NCI-H187 treated with DMSO at 0.1 percent for 48 hours (cell line): ENCODE measurements at places on chromosomes 5 and 9.

DNA sequence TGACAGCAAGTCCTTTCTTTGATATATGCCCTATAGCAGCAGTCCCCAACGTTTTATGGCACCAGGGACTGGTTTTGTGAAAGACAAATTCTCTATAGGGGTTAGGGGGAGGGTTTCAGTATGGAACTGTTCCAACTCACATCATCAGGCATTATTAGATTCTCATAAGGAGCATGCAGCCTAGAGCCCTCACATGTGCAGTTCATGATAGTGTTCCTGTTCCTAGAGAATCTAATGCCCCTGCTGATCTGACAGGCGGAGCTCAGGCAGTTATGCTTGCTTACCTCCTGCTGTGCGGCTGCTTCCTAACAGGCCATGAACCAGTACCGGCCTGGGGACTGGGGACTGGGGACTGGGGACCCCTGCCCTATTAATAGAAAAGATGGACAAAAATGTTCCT is 2.7 kb upstream of the RAPGEF6 start:
- DNase-seq, result no peak

- no peak for DNase-seq
Measured at GRCh38 chr9:2263665-2264064, 248.5 kb downstream of the SMARCA2 start.

- DNase-seq, result no peak
Measured at GRCh38 chr5:159057996-159058395, 41.7 kb downstream of the EBF1 start.

- DNase-seq, result no peak
Measured at GRCh38 chr5:132099076-132099748, 25.6 kb downstream of the CSF2 start.

- DNase-seq, result no peak
Measured at GRCh38 chr9:132597073-132597775, 14.8 kb downstream of the BARHL1 start.

DNA sequence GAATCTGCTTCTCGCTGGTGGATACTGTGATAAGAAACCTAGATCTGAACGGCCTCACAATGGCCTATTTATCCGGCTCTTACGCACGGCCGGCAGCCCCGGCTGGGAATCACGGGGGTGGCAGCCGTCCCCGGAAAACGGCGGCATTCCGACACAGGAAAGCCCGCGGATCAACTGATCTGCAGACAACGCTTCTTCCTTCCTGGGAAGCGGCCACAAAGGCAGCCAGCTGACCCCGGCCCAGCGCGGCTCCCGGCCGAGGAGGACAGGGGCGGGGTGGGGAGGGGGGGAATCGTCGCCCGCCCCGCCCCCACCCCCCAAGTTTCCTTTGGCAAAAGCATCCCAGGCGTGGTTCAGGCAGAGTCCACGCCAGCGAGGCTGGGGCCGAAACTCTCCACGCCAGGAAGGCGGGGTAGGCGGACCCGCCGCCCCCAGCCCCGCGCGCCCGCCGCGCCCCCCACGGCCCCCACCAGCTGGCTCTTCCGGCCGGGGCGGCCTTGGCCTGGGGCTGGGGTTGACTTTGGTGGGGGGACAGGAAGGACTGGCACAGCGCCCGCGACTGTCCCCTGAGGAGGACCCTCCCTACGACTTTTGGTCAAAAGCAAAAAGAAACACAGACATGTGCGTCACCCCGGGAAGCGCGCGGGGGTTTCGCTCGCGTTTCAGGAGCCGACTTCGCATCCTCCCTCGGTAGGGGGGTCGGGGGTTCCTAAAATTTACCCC is 247.7 kb upstream of the ANKRD55 start:
- DNase-seq, result no peak

- no peak for DNase-seq
Measured at GRCh38 chr9:124306098-124306735, 48.5 kb downstream of the NEK6 start.

- no peak for DNase-seq
Measured at GRCh38 chr9:747567-747966, 93.9 kb upstream of the DMRT1 start.

DNA sequence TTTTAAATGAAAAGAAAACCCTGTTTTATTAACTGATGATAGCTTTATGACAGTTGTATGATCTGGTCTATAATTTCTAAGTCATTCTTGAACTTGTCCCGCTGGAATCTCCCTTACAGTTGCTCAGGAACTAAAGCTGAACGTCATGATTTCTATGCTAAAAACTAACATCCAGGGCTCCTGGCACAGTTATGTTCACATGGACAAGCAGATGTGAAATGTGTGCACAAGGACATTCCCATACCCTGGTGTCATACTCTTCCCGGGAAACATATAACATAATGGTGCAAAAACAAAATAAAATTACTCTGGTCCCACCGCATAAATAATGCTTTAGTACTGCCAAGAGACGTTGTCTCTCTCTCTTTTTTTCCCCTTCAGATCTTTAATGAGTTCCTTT is 134.9 kb downstream of the PRDM6 start:
- DNase-seq, result no peak

DNA sequence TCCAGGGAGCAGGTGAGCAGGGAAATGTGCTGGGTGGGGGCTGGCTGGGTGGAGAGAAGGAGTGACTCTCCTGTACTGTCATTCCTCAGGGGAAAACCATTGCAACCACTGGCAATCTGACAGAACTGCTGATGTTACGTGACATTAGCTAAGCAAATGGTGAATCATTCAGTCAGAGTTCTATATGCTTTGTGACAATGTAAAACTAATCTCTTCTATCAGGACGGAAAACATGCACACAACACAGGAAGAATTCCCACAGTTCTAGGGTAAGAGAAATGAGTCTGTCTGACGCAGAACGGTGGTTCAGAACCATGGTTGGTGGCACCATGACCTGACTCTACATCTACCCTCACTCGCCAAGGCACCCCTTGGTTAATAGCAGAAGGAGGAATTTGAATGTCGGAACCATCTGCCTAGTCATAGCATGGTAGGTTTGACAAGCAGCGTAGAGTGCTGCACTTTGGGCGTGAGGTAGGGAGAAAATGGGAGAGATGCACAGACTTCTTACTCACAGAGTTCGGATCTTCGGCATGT is 243.6 kb upstream of the PANK3 start:
- no peak for DNase-seq

GRCh38 chr5:160174290-160174689 is 55.0 kb upstream of the FABP6 start:
- DNase-seq, result no peak

DNA sequence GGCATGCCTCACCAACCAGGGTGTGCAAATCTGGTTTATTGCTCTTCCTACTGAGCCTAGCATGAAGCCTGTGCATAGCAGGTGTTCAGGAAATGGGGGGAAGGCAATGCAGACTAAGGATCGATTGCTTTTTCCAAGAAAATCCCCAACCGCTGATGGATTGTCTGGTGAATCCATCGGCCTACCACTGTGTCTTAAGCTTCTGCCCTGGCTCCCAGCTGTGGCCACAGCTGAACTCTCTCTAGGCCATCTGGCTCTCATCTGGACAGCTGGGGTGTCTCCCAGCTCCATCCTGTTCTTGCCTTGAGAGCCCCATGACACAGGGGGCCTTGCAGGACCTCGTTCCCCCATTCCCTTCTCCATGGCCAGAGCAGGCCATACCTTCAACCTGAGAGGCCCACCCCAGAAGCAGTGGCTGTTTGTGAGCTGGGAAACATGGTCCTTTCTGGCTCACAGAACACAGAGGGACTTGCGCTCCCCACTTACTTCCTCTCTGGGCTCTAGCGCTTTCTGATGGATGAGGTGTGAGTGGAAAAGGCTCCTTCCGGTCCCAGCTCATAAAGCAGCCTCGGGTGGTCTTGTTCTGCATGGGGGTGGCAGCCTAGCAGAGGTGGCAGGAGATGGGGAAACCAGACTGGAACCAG is 41.8 kb downstream of the COL27A1 start:
- DNase-seq, result no peak

GRCh38 chr5:76610196-76610595 is 13.0 kb downstream of the F2RL2 start:
- no peak for DNase-seq

DNA sequence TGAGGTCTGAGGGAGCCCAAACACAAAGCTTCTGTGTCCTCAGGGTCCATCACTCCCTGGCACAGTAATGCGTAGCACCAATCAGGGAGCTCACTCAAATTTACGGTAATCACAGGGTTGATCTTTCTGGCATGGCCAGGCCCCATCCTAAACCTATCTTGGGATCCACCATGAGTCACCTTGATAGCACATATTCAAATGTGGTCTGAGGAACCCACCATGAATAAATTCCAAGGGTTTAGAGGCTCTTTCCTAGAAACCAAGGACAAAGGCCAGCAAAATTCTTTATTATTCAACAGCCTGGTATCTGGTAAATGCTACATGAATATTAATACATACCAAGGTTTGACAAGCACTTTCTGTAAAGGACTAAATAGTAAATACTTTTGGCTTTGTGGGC is 254.5 kb downstream of the TLR4 start:
- no peak for DNase-seq

- no peak for DNase-seq
Measured at GRCh38 chr5:162067655-162068411, at the start of gene GABRG2. GABRG2 (plus strand) TSS chr5:162067773; CDS start chr5:162068000, 227 bp downstream.

- no peak for DNase-seq
Measured at GRCh38 chr5:65185468-65185867, 296.3 kb downstream of the ADAMTS6 start.

GRCh38 chr5:911601-912000 is 18.9 kb downstream of the TRIP13 start:
- DNase-seq, result no peak

DNA sequence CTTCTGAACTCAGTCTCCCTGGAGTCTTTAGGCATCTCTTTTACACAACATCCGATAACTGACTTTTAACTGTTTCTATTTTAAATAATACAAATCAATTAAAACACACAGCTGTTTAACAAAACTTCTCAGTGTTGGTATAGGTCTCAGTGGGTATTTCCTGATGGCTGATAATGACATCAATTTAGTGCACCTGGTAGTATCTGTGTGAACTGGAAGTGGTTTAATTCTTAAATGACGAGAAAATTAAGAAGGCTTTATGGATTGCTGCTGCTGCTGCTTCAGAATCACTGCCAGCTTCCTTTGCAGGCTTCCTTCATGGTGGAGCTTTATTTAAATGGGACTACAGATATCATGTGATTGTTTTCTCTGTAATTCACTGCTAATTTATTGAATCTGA is 92.3 kb downstream of the RPS23 start:
- DNase-seq, result no peak

DNA sequence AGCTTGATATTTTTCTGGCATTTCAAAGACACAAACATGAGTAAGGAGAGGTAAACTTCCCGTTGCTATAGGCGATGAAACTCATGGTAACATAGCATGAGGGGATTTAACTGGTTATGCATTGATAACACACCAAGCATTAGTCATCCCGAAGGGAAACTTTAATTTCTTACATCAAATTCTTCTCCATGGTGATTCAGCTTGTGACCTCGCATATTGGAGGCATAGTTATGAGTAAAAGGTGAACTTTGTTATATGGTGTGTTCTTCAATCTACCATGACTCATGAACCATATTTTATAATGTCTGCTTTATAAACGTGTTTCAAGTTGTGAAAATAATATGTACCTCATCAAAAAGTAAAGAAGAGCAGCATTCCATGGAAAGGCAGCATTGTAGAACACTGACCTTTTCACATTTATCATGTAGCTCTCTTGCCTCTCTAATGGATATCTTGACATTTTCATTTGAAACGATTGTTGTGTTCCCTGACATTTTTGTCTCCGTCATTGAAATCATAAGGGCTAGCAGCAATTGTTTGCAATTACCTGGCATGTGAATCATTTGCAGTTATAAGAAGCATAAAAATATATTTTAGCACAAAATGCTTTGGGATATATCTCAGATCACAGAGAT is 491.8 kb downstream of the ANXA1 start:
- DNase-seq, result no peak

GRCh38 chr5:181223729-181224389 is 778 bp downstream of the TRIM41 start:
- no peak for DNase-seq

DNA sequence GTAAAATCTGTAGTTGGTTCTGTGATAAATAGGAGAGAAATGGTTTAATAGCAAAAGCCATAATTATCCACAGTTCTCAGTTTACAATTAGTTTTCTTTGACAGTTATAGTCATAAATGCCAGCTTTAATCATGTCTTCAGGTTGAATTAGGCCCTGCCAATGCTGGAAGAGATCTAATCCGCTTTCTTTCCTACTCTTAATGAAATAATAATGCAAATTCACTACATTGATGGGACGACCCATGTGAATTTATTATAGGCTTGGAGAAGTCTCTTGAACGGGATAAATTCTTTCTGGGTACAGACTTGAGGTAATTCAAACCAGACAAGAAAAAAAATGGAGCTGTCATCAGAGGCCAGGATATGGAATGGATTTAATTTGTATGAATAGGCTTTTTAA is 950.4 kb downstream of the EFNA5 start:
- DNase-seq, result no peak

- DNase-seq, result no peak
Measured at GRCh38 chr5:153896117-153896516, 142.6 kb downstream of the FAM114A2 start.

DNA sequence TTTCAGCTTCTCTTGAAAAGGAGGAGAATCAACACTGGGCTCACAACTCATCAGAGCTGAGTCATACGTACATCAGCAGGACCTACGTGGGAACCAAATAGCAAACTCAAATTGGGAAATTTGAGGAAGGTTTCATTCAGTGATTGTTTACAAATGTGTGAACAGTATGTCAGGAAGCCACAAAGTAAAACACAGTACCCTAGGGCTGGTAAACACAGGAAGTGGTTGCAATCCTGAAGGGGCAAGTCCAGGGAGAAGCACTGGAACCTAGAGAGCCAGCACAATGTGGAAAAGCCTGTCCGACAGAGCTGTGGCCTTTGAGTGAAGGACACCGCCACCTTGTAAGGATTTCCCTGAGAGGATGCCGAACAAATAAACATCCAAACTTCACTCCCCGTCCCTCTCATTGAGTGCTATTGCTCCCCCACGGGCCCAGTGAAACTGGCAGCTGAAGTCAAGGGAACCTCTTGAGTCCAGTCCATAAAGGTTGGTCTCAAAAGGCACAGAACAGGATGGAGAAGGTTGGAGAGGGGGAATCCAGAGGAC is 26.7 kb upstream of the RICTOR start:
- DNase-seq, result no peak

DNA sequence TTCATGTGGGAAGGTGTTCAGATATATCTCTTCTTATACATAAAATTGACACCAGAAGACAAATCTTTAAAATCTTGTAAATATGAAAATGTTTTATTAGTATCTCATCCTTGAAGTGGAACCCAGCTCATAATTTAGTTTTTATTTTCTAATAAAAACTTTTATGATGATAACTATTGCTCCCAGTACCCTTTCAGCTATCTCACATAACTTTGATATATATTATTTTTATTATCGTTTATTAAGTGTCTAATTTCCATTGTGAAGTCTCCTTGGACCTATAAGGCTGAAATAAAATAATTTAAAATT is 16.0 kb downstream of the PCDHB15 start:
- no peak for DNase-seq

- DNase-seq, result no peak
Measured at GRCh38 chr9:88804254-88804596, 187.0 kb upstream of the S1PR3 start.

DNA sequence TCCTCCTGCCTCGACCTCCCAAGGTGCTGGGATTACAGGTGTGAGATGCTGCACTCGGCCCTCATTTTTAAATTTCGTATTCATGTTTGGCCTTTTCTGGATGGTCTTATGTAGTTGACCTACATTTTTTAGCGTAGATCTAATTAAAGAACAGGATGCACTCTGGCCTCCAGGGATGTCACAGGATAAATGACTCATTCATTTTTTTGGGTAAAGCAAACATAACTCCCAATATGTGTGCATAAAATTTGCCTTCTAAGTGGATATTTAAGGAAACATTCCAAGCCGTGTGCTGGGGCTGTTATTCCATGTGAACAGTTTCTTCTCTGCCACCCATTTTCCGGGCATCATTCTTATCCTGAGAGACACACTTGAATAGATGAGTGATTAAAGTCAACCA is 501.6 kb downstream of the IRX1 start:
- no peak for DNase-seq
